ENCODE measurements at places on chromosomes 4 and X.

- no peak for DNase-seq
Observed at GRCh38 chrX:41406201-41406600, 40.9 kb upstream of the NYX start.

- no peak for DNase-seq
Observed at GRCh38 chr4:6524436-6524835, 50.6 kb upstream of the MAN2B2 start.

DNA sequence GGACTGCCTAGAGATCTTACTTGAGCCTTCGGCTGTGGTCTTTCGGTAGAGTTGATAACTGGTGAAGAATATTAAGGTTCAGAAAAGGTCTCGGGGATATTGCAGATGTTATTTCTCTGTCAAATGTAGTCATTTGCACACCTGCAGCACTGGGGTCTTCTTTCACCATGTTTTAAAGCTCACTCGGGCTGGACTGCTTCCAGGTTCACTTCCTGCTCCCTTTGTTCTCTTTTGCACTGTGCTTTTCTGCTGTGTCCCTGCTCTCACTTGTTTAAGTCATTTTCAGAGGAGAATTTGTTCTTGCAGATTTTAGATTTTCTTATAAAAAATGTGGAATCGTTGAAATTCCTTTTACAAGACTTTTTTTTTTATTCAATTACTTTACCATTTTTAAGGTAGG is 68.5 kb downstream of the BMPR1B start:
- DNase-seq, result no peak

DNA sequence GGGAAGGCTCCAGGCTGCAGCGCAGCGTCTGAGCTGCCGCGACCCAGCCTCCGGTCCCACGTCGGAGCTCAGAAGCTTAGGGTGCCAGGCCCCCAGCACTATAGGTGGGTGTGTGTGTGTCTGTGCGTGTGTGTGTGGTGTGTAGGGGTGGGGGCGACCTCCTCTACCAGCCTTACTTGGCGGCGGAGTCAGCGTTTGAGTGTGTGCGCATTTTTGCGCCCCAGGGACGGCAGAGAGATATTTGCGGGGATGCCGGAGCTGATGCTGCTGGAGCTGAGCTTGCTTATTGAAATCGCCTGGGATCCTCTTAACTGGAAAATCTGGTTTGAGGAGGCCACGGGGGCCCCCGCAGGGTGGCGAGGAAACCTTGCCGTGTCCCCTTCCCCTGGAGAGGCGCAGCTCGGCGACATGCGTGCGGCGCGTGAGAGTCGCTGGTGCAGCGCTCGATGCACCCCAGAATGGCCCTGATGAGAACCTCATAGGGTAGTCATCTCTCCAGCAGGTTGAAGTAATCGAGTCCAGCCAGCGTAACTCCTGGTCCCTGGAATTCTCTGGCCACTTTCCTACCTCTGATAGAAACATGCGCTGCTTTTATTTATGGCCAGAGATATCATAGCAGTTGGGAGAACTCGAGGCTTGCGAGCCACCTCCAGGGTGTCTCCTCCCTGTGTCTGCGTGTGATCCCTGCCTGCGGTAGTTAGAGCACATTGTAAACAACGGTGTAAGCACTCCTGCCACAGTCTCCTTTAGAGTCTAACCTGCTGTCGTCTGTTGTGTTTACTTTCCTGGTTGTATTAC is 2.7 kb downstream of the ADGRL3 start:
- DNase-seq, result no peak

DNA sequence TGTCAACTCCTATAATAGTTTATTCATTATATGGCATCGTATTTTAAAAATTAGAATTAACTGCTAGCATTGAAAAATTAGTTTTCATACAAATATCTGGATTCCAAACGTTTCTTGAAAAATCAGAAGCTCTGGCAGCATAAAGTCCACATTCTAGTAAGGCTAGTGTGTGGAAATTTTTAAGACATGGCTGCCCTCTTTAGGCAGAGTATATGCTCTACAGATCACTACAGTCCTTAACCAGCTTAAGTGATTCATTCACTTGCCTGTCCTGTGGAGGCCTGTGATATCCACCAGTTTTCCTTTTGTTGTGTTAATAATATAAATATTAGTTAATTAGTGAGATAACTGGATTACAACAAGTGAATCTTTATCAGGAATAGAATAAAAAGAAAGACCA is 287.2 kb downstream of the OPHN1 start:
- no peak for DNase-seq

DNA sequence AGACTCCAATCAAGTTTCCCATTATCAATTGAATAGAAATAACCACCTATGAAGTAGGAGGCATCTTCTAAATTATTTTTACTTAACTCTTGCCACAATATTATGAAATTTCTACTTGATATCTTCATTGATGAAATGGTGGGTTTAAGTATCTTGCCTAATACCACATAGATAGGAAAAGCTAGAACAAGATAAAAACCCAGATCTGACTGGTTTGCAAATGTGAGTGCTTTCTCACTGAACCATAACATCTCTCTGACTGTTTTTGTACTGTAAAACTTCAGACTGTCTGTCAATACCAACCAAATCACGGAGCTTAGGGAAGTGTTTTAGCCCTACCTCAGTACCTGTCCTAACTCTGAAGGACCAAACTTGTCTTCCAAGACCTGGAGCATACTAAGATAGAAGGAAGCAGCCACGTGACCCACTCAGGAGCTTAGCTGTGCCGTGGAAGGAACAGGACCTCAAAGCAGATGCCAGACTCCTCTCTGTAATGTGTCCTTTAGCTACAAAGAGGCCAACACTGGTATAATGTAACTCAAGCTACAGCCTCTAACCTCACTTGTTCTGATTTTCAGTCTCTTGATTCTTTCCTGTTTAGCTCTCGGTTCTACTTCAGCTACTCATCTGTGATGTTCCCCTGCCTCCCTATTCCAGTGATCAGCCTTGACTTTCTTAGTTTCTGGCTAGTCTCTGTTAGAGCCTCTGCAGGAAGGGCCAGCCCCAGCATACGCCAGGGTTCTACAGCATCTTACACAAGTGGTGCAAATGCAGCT is 84.4 kb downstream of the LRP2BP start:
- no peak for DNase-seq

DNA sequence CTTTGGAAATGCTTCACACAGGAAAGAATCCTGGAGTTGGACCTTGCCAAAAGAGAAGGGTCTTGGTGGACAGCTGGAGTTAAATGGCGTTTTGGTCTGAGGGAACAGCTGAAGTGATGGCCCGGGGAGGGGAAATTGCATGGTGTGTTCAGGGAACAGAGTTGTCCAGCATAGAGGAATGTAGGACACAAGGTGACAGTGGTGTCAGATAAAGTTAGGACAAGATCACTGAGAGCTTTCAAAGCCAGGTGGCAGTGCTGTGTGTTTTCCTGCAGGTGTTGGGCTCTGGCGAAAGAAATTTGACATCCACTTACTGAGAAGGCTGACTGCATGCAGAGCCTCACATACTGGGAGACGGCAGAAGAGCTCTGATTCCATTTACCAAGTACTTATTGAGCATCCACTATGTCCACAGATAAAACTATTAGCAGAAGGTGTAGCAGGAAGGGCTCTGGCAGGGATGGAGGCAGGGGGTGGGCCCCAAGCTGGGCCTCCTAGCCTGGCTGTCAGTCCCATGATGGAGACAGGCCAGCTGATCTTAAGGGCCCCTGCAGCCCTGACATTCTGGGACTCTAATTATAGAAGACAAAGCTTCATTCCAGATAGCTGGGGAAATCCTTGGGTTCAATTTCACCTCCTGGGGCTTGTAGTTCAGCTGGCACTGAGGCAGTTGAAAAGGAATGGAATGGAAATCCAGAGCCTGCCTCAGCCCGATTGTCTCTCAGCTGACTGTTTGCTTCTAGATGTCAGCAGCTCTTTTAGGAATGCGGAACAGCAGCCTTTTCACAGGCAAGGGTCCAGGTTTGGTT is 150.2 kb upstream of the MAMLD1 start:
- no peak for DNase-seq

GRCh38 chrX:32443841-32444240 is 767.5 kb downstream of the DMD start:
- DNase-seq, result no peak

DNA sequence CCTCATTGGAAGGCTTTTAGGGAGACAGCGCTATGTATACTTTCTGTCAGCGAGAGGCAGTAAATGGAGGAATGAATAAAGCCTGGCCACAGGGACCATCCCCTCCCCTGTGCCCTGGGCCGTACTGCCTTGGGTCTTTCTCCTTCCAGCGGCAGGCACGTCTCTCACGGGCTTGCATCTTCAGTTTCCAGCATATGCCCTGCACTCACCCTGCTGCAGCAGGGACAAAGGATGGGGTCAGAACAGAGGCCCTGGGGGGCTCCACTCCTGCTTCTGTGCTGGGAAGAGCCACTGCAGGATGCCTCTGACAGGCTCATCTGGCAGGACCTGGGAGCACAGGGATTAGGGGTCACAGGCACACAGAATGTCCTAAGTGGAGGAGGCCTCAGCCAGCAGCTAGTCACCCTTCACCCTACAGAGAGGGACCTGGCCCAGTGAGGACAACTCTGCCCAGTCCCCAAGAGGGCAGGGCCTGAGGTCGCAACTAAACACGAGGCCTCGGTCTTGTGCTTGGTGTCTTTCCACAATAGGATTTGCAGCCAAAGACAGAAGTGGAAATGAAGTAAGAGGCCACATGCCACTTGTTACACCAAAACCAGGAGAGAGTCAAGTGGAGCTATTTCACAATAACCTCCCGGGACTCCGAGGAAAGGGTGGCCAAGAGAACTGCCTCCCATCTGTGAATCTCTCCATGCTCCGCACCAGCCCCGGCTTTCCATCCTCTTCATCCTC is 150.8 kb downstream of the AFAP1 start:
- DNase-seq, result no peak

GRCh38 chr4:98663226-98664006 is 5.0 kb upstream of the TSPAN5 start:
- DNase-seq, result peak; percentile 54

- DNase-seq, result no peak
Observed at GRCh38 chr4:68905939-68906779, 45.4 kb downstream of the UGT2A3 start.

DNA sequence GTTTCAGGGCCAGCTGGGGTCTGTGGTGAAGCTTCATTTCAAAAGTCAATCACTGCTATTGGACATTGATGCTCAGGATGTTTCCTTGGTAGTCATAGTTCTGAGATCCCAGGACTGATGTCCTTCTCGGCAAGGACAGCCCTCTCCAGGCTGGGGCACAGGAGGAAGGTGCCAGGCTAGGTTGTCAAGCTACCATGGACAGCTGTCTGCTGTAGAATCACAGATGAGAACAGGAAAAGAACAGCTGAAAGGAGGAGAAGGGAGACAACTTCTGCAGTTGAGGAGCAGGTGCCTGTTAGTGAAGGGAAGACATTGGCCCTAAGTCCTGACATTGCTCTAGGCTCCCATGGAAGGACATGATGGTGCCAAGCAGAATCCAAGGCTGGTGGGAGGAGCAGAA is 58.0 kb downstream of the XAGE2 start:
- DNase-seq, result no peak

DNA sequence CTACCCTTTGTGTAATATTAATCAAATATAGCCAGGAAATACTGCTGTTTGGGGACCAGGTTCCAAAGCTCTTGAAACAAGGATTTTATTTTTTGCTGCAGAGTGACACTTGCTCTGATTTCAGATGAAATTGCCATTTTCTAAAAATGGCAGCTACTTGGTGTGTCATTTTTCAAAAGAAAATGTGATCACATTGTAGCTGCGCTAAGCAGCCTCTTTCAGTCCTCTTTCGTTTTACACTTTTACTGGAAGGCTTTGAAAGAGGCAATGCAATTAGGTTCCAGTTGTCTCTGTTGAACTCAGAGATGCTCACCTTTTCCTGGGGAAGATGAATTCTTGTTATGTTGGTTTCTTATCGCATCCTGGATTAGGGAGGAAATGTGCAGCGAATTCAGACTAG is 85.1 kb downstream of the CT47B1 start:
- no peak for DNase-seq

- peak; percentile 28 for DNase-seq
Observed at GRCh38 chrX:1534301-1535168, 2.5 kb downstream of the P2RY8 start.

DNA sequence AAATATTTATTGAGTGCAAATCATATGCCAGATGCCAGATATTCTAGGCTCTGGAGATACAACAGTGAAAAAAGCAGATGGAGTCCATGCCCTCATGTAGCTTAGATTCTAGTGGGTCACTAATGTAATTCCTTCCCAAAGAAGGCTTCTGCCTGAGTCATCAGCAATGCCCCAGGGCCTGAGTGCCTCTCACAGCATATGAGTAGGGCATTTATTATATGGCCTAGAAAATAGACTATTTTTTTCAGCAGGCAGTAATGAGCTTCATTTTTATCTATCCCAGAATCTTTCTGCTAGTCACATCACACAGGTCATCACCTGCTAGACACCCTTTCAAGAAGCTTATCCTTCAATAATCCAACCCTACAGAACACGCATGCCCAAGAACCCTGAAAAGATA is 22.3 kb downstream of the TMEM31 start:
- DNase-seq, result no peak

GRCh38 chr4:8901335-8901734 is 29.7 kb upstream of the HMX1 start:
- DNase-seq, result no peak

DNA sequence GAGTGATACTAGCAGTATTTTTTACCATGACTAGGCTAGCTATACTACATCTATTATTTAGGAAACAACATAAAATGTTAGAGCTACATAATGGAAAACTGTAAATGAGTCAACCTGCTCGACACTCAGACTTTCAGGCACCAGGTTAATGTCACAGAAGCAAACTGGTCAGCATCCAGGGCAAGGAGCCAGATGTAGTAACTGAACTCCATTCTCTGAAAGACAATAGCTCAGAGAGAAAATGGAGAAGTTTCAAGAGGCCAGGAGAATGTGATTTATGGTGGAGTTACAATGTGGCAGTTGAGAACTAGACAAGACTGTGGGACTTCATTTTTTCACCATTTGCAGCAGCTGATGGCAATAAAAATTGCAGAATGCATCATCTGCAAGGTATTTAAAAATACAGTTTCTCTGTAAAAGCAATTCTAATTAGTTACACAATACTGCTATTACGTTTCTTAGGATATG is 342.7 kb upstream of the PABPC4L start:
- DNase-seq, result no peak

GRCh38 chr4:176760471-176760870 is 32.3 kb downstream of the VEGFC start:
- no peak for DNase-seq

GRCh38 chr4:924107-925096 is 7.7 kb downstream of the GAK start:
- DNase-seq, result peak; percentile 44

DNA sequence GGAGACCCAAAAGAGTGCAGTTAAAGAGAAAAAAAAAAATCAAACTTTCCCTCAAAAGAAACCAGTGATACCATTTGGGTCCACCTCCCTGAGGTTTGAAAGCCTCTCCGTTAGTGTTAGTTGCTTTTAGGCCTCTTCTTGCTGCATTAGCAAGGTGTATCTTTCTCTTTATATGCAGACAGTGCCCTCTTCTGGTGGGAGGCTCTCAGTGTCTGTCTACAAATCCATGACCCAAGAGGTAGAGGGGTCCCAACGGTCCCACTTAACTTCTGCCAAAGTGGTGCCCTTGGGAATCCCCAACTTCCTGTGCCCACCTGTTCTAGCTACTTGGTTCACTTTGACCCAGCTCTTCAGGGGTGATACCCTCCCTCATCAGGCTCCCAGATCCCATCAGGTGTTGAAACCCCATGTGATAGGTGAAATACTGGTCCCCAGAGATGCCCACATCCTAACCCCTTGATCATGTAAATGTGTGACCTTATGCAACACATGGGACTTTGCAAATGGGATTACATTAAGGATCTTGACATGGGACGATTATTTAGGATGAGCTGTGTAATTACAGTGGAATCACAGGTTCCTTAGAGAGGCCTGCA is 63.7 kb upstream of the CD99 start:
- DNase-seq, result peak; percentile 19

All from CD4-positive, alpha-beta T cell treated with Interleukin-1 beta for 1 hour (primary cell).